ENCODE measurements at places on chromosomes 13 and 19. TPM values are rescaled to one million over a fixed set of nuclear protein-coding genes. Genes with fewer than 3 reads are reported as not detected.

DNA sequence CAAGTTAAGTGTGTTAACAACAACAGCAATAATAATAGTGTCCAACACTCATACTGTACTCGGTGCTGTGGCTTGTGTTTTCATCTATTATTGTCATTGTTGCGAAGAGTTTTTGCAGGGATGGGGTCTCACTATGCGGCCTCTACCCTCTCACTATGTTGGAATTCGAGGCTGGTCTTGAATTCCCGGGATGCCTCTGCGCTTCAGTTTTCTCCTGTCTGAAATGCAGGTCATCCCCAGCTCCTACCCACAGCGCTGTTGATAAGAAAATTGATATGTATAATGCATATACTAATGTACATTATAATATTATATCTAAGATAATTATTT, 4.9 kb upstream of the SBK3 start:
- DNase-seq = no peak

- DNase-seq = no peak
Observed at GRCh38 chr19:8257052-8257443, 47.9 kb downstream of the CERS4 start.

- no peak for DNase-seq
Observed at GRCh38 chr13:74226791-74227475, 92.7 kb upstream of the KLF12 start.

DNA sequence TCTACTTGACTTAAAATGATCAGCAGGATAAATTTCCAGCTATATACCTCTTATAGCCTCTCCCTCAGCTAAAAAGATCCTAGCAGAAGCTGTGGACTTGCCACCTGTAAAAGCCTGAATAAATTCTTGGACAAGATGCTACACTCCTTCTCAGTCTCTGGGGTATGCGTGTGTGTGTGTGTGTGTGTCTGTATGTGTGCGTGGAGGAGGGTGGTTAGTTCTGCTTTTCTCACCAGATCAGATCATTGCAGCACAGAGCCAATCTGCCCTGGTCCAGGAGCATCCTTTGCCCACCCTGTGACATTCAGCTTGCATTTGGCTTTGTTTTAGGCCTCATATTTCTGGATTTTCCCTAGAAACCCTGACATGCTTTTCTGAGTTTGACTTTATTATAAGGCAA, 438.3 kb downstream of the RFC3 start:
- DNase-seq = no peak

DNA sequence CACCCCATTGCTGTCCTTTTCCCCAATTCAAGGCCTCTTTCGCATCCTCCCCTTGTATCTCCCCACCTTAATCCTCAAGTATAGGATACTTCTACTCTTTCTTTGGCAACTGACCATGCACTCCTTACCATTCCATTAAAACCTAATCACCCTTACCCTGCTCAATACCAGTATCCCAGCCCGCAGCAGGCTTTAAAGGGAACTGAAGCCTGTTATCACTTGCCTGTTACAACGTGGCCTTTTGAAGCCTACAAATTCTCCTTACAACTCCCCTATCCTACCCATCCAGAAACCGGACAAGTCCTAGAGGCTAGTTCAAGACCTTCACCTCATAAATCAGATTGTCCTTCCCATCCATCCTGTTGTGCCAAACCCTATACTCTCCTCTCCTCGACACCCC, 16.2 kb upstream of the OR10H1 start:
- no peak for DNase-seq

DNA sequence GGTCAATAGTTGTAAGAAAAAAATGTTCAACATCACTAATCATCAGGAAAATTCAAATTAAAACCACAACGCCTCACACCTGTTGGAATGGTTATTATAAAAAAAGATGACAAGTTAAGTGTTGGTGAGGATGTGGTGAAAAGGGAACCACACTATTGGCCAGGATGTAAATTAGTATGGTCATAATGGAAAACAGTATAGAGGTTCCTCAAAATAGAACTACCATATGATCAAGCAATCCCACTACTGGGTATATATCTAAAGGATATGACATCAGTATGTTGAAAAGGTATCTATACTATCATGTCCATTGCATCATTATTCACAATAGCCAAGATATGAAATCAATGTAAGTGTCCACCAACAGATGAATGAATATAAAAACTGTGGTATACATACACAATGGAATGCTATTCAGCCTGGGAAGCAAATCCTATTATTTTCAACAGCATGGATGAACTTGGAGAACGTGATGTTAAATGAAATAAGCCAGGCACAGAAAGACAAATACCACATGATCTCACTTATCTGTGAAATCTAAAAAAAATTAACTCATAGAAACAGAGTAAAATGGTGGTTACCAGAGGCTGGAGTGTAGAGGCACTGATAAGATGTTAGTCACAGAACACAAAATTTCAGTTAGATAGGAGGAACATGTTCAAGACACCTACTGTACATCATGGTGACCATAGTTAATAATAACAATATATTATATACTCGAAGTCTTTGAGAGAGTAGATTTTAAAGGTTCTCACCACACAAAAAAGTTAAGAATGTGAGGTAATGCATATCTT, 56.6 kb downstream of the TBC1D4 start:
- DNase-seq = no peak

GRCh38 chr13:78592584-78592983, 10.8 kb downstream of the POU4F1 start:
- DNase-seq = no peak

DNA sequence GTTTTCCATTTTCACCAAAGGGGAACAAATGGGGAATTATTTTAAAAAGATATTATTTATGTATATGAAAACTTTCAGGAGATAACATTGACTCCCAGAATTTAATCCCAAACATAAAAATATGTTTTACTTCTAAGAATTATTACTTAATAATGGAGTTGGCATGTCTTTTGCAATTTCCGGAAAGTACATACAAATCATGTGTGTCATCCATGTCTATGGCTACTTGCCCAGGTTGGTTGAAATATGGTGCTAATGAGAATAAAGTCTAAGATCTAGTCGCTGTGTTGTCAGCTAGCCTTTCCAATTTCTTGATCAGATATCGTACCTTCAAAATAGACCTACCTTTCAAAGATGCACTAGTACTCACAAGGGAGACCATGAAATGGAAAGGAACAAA, 1003.2 kb upstream of the PCDH20 start:
- DNase-seq = no peak

GRCh38 chr19:46303691-46304397, 7.0 kb downstream of the HIF3A start:
- DNase-seq = peak; percentile 78

DNA sequence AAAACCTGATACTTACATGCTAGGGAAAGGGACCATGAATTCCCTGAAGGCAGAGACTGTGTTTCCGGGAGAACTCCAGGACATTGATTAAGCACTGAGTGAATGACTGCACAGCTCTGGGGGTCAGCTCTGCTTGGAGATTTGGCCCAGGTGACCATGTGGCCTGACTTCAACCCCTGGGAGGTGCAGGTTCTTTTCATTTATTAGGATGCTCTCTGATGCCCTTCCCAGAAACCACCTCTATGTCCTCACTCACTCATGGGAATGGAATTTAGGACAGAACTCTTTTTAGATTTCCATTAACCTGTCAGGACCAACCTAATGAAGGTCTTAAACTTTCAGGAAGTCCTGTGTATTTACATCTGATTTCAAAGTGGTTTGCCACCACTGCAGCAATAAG, 393.3 kb upstream of the ARGLU1 start:
- no peak for DNase-seq

DNA sequence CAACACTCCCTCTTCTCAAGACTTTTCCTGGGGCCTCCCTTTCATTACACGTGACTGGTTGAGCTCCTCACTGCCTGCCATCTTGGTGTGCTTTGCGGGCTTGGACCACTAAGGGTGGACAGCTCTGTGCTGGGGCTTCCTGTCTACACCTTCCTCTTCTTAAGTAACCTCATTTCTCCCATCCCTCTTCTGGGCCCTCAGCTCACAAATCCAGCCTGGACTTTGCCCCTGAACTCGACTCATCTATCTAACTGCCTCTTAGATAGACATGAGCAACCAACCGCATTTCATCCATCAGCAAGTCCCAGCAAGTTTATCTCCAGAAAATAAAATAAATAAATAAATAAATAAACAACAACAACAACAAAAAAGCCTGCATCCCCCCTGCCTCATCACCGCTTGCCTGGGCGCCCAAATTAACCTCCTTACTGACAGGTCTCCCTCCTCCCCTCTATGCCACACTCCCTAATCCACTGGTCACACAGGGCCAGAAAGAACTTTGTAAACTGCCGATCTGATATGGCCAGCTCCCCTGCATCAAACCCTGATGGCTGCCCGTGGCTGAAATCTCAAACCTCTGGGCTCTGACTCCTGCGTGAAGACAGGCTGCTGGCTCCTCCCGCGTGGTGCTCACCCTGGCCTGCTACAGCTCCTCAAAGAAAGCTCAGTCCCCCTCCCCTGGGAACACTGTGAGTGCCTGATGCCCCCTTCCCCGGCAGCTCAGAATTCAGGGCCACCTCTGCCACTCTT, 7.8 kb downstream of the ISOC2 start:
- no peak for DNase-seq

- no peak for DNase-seq
Observed at GRCh38 chr19:39310558-39311311, 9.9 kb downstream of the LRFN1 start.

DNA sequence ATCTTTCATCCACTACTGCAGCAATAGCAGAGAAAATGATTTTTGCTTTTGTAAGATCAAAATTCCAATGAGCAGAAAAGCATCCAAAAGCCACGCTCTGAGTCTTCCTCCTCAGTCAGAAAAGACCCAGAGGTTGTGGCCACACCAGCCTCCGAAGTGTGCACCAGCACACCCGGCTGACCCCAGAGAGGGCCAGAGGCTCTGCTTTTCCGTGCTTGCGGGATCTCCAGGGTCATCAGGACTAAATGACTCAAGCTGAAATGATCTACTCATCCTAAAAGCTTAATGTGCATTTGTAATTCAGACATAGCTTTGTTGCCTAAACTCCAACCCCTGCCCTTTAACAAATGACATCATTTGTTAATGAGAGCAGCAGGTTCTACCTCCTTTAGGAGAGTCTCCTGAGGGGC, 16.5 kb downstream of the RXFP2 start:
- DNase-seq = no peak

DNA sequence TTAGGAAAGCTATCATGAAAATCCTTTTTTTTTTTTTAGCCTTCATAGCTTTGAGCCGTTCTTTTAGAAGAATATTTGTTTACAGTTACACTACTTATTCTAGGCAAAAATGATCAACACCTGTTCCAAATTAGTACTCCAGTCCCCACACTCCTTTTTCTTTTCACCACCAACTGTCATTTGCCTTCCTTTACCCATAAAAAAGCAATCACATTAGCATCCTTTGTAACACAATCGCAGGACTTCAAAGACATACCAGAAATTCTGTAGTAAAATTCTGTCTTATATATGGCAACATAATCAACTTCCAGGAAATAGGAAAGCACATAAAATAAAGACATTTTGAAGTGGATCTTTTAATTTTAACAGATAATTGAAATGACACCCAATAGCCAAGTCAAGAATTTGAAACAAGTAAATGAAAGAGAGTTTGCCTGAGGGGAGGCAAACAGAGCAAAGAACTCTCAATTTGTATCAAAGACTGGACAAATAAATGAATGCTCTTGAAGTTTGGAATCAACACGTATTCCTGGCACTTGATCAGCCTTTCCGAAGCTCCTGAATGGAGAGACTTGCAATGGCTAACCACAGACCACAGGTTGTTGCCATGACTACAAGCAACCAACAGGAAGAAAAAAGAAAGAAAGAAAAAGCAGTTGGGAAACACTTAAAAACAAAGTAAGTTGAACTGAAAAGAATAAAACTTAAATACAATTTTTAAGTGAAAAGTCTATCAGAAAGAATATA, 206.8 kb downstream of the PCDH9 start:
- DNase-seq = peak; percentile 20

DNA sequence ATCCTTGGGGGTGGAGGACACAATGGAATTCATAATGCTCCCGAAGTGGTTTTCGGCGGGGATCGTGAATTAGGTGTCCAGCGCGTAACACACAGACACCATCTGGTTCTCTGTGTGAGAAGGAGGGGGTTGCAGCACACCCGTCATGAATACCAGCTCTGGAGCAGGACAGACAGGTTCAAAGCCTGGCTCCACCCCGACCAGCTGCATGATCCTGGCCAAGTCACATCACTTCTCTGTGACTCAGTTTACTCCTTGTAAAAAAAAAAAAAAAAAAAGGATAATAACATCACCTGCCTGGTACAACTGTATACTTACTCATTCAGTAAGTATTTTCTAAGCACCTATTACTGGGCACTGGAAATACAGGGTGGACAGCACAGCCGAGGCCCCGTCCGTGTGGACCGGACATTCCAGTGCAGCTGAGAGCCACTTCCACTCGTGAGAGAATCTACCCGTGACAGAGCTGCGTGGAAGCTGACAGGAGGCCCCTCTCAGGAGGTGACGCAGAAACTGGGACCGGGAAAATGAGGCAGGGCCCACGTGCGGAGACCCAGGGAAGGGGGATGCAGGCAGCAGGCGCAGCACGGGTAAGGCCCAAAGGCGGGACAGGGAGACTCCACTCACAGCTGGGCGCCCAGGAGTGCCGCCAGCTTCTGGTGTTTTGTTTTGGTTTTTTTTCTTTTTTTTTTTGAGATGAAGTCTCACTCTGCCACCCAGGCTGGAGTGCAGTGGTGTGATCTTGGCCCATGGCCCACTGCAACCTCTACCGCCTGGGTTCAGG, 12.0 kb downstream of the RDH13 start:
- no peak for DNase-seq

GRCh38 chr19:29795461-29796172, 16.2 kb upstream of the CCNE1 start:
- no peak for DNase-seq

GRCh38 chr13:19766591-19766990, 16.2 kb downstream of the PSPC1 start:
- DNase-seq = no peak

GRCh38 chr13:108276060-108276459, 6.5 kb downstream of the TNFSF13B start:
- DNase-seq = no peak

DNA sequence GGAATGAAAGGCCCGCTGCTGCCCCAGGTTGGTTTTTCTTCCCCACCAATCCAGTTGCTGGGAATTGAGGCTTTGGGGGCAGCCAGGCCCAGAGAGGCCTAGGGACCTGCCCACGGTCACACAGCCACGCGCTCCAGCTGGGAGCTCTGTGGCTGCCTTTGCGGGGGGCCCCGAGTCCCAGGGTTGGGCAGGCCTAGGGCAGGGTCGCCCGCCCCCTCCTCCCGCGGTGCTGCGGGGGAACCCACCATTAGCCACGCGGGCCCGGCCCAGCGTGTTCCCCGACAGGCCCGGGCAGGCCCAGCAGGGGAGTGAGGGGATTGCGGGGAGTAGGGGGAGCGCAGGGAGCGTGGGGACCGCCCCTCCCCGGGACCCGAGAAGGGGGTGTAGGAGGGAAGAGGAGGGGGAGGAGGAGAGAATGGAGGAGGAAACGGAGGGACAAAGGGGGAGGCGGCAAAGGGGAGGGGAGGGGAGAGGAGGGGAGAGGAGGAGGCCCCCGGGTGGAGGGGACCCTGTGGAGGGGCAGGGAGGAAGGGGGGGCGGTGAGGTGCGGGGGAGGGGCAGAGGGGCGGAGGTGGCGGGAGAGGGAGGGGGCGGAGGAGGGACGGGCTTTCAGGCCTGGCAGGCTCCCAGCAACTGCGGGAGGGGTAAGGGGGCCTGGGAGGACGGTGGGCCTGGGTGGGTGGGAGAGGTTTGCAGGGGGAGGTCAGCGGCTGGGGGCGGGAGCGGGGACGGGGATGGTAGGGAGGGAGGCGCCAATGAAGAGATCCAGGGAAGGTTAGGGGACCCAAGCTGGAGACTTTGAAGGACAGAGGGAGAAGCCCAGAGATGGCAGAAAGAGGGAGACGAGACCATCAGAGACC, 12.9 kb upstream of the TLE2 start:
- no peak for DNase-seq

Gene ZGLP1
- 7.1 TPM for polyA plus RNA-seq

Gene POGLUT2
- polyA plus RNA-seq = 48.2 TPM

Gene CLEC17A
- polyA plus RNA-seq = 0.07 TPM

Gene TSHZ3
- 11.7 TPM for polyA plus RNA-seq

Gene CYP2S1
- 0.52 TPM for polyA plus RNA-seq

Gene LRP3
- 16.3 TPM for polyA plus RNA-seq
